ENCODE measurements at places on chromosomes 3 and 15. TPM values are rescaled to one million over a fixed set of nuclear protein-coding genes. Genes with fewer than 3 reads are reported as not detected.

The CKMT1A gene
- total RNA-seq, result 28.7 TPM

The IL12A gene
- total RNA-seq, result 0.20 TPM

The FGF7 gene
- total RNA-seq, result not detected

The RPL22L1 gene
- 331 TPM for total RNA-seq

The SYNPR gene
- not detected for total RNA-seq

The ATP10A gene
- not detected for total RNA-seq

The CP gene
- total RNA-seq, result not detected

The ARRDC4 gene
- 9.0 TPM for total RNA-seq

The GABRR3 gene
- total RNA-seq, result not detected

The NME9 gene
- not detected for total RNA-seq

The ZIC1 gene
- not detected for total RNA-seq

The XRN1 gene
- 16.6 TPM for total RNA-seq

The FAM81A gene
- total RNA-seq, result 0.78 TPM

The CYP8B1 gene
- total RNA-seq, result not detected

The WDR82 gene
- total RNA-seq, result 73.6 TPM

The C3orf22 gene
- not detected for total RNA-seq

The IL17RE gene
- total RNA-seq, result 12.8 TPM

The DLEC1 gene
- total RNA-seq, result not detected

The ARGFX gene
- not detected for total RNA-seq

The GANC gene
- total RNA-seq, result 33.4 TPM

The ECE2 gene
- total RNA-seq, result not detected

The SLC22A13 gene
- 0.21 TPM for total RNA-seq

The STRIT1 gene
- not detected for total RNA-seq

The MESP2 gene
- 0.88 TPM for total RNA-seq

The SMCO1 gene
- total RNA-seq, result not detected

The PLA2G4E gene
- total RNA-seq, result 0.14 TPM

The SPINT1 gene
- 121 TPM for total RNA-seq

The ARHGAP11A gene
- total RNA-seq, result 55.4 TPM

The SLC12A8 gene
- 10.5 TPM for total RNA-seq

The DNAJC17 gene
- 46.6 TPM for total RNA-seq

The CHRNA3 gene
- total RNA-seq, result not detected

The KNG1 gene
- total RNA-seq, result not detected

The CD200 gene
- total RNA-seq, result 0.11 TPM

The ATP6V1A gene
- 35.0 TPM for total RNA-seq

The SLC22A14 gene
- 0.14 TPM for total RNA-seq

The BNC1 gene
- 167 TPM for total RNA-seq

The AADAC gene
- not detected for total RNA-seq

The TNFAIP8L3 gene
- 0.18 TPM for total RNA-seq

The ZNF80 gene
- total RNA-seq, result not detected

The PCLAF gene
- total RNA-seq, result 64.4 TPM

The KBTBD13 gene
- not detected for total RNA-seq

The SERINC4 gene
- total RNA-seq, result 0.04 TPM

The DUOXA2 gene
- total RNA-seq, result not detected

The FGF12 gene
- not detected for total RNA-seq

The PLOD2 gene
- 22.9 TPM for total RNA-seq

The GOLGA6D gene
- total RNA-seq, result not detected

The CLDN1 gene
- total RNA-seq, result 5.4 TPM

The SERPINI2 gene
- not detected for total RNA-seq

The EPM2AIP1 gene
- total RNA-seq, result 5.1 TPM

The SEMA5B gene
- total RNA-seq, result not detected

The MEX3B gene
- total RNA-seq, result 1.3 TPM

The MAP3K13 gene
- total RNA-seq, result 15.0 TPM

The CASR gene
- total RNA-seq, result not detected

The CADPS gene
- total RNA-seq, result 0.11 TPM

The TNIK gene
- total RNA-seq, result 9.4 TPM

Measured in foreskin keratinocyte (primary cell).